NCI-H460 (cell line): ENCODE measurements at places on chromosomes 5 and 9.

- no peak for DNase-seq
Observed at GRCh38 chr5:124754206-124754927, 7.9 kb upstream of the ZNF608 start.

DNA sequence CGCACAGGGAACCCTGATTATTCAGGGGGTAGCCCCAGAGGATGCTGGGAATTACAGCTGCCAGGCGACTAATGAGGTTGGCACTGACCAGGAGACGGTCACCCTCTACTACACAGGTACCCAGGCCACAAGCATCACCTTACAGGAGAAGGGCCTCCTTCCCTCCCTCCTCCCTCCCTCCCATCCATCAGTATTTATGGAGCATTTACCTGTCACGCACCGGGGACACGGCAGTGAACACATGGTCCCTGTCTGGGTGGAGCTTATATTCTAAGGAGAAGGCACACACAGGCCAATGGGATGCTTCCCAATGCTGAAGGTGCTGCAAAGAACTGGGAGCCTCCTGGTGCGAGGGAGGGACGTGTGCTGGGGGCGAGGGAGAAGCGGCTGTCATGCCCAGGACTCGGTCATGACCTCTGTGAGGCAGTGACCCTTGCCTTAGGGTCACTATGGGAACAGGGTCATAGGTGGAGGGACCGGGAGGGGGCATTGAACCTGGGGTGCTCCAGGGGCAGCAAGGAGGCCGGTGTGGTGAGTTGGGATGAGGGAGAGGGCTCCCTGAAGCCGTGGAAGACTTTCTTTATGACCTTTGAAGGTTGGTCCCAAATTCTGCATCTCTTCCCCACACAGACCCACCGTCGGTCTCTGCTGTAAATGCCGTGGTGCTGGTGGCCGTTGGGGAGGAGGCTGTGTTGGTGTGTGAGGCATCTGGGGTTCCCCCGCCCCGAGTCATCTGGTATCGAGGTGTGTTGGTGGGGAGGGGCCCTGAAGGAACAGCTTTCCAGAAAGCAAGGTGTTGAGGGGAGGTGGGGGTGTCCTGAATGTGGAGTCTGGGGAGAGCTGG lies 41.5 kb downstream of the HMCN2 start:
- no peak for DNase-seq

GRCh38 chr5:98535901-98536300 lies 237.6 kb upstream of the RGMB start:
- no peak for DNase-seq

- DNase-seq: no peak
Observed at GRCh38 chr9:96006296-96006879, 130.9 kb downstream of the ERCC6L2 start.

DNA sequence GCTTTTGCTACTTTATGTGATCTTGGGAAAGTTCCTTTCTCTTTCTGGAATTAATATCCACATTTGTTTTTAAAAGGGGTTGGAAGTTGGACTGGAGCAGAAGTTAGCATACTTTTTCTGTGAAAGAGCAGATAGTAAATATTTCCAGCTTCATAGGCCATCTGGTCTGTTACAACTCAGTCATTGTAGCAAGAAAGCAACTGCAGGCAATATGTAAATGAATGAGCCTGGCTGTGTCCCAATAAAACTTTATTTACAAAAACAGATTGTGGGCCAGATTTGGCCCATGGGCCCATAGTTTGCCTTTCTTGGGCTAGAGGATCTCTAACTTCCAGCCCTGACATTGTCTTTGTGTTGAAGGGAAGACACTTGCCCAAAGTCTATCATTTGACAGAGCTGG lies 104.4 kb downstream of the ACTL7B start:
- no peak for DNase-seq

- no peak for DNase-seq
Observed at GRCh38 chr5:6376974-6377520, 1.3 kb downstream of the MED10 start.

DNA sequence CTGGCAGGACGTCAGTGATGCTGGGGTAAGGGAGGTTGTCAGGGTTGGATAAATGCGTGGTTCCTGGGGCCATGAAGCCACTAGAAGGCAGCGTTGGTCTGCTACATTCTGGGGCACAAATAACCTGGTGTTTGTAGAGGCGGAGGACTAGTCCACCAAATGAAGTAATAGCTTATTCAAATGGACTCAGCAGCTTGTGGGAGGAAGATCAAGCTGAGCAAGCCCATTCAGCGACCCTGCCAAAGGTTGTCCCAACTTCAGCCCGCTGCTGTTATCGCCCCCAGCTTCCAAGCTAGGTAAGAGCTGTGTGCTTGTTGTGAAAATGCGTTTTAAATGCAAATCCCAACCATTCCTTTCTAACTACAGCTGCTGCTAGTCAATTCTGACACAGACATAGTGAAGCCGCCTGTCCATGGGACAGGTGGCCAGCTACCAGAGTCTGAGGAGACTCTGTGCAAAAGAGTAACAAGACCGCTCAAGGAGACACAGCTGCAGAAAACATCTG lies 7.6 kb upstream of the FAM240B start:
- peak; percentile 24 for DNase-seq

- DNase-seq: no peak
Observed at GRCh38 chr5:11104210-11104609, 343.2 kb upstream of the DAP start.
